ENCODE measurements at places on chromosomes 3 and 15.

- no peak for DNase-seq
Measured at GRCh38 chr3:16028604-16029003, 145.9 kb upstream of the GALNT15 start.

DNA sequence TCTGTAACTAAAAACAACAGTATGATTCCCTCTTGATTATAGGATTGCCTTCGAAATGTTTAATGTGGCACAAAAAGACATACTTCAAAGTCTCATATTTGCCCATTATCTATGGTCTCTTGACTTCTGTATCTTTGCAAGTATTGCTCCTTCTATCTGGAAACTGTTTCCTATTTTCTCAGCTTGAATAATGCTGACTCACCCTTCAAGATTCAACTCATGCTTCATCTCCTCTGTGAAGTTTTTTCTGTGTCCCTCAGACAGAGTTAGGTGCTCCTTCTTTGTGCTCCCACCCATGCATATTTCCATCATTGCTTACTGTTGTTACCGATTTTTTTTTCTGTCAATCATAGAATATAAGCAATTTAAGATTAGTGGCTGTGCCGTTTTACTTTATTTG lies 192.8 kb upstream of the ROBO1 start:
- DNase-seq = no peak

DNA sequence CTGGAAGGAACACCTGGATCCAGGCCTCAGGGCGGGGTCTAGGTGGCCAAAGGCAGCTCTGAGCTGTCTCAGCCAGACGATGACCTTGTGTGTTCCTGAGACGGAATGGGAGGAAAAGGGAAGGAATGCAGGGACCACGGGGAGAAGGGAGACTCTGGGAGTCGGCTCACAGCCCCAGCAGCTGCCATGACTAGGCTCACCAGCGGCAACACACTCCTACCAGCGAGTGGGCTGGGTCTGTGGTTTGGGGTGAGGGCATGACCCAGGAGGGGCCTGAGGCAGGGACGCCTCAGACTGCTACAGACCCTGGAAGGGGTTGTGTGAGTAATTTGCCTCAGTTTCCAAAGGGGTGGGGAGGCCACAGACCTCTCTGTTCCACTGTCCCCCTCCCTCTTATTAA lies 19.8 kb downstream of the IQSEC1 start:
- DNase-seq = no peak

GRCh38 chr15:82093774-82094211 lies 48.0 kb upstream of the MEX3B start:
- DNase-seq = no peak

- no peak for DNase-seq
Measured at GRCh38 chr3:42731476-42732195, 29.0 kb upstream of the HHATL start.

DNA sequence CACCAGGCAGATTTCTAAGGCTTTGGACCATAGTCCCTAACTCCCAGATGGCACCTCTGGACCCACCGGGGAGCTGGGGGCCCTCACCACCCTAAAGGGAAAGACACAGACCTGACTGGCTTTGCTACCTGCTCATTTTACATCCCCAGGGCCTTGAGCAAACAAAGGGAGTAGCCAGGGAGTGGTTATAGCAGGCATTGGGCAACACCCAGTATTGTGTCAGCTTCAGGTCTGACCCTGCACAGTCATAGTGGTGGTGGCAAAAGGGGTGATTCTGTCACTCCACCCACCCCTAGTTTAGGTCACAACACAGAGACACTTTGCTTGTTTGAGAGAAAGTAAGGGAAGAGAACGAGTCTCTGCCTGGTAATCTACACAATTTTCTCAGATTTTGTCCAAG lies 352.5 kb downstream of the DIPK2A start:
- DNase-seq = no peak

DNA sequence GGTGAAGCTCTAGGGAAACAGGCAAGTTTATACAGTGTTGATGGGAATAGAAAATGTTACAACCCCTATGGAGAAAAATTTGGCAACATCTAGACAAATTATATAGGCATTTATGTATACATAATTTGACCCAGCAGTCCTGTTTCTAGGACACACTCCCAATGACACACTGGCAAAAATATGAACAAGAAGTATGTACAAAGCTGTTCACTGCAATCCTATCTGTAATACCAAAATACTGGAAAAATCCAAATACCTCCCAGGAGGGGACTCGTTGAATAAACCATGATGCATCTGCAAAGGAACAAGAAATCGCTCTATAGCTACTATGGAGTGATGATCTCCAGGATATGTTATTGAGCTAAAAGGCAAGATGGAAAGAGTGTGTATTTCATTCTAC lies 8.5 kb downstream of the BFSP2 start:
- DNase-seq = no peak

GRCh38 chr3:107981471-107982111 lies 109.2 kb downstream of the CD47 start:
- peak; percentile 98 for DNase-seq

- no peak for DNase-seq
Measured at GRCh38 chr3:98809557-98809956, 46.4 kb downstream of the ST3GAL6 start.

DNA sequence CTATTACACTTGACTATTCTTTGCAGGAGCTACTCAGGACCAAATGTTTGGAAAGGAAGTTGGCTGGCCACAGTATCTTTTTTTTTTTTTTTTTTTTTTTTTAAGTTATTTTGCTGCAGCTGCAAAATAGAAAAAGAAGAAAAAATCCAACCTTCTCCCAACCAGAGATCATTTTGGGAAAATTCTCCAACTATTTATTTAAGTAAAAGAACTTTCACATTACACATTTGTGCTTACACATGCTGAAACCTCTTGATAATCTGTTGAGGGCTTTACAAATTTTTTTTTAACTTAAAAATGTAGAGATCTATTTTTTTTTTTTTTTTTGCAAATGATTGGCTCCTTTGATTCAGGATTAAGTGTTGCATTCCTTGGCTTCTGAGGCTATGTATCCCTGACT lies 148.0 kb downstream of the POLR2M start:
- DNase-seq = no peak

GRCh38 chr15:52115598-52116427 lies 3.2 kb upstream of the BCL2L10 start:
- DNase-seq = no peak

GRCh38 chr15:91790836-91791235 lies 62.7 kb upstream of the SLCO3A1 start:
- no peak for DNase-seq

DNA sequence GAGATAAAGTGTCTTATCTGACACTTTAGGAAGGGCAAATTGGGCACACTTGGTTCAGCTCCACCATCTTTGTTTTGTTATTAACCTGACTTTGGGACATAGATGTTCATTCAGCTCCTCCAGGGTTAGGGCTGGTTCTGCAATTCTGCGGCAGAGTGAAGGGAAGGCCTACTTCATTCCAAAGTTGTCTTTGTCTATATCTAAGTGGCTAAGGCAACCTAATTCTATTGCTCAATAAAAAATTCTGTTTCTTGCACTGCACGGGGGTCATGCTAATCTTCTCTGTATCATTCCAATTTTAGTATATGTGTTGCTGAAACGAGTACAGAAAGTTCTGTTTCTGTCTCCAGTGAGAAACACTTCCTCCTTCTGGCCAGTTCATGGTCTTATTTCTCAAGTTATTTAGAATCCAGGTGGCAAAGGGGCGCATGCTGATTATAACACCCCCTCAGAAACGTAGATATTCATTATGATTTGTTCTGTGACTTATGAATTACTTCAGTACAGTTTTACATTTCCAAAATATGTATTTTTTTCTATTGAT lies 53.5 kb downstream of the PFN2 start:
- DNase-seq = no peak

DNA sequence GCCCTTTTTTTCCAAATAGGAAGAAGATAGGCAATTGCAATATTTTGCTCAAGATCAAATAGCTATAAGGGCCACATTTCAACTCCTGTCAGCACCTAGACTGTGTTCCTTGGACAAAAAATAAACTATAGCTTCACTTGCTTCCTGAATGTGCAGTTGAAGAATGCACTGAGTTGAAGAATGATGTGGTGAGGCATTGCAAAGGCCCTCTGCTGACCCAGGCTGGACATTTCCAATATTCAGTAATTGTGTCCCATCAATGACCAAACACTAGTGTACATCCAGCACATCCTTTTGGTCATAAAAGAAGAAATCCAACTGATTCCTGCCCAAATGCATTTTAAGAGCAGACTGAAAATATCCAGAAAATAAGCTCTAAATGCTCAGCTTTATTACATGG lies 424.8 kb upstream of the TGFBR2 start:
- no peak for DNase-seq

- no peak for DNase-seq
Measured at GRCh38 chr3:11230125-11230524, 42.1 kb upstream of the ATG7 start.

DNA sequence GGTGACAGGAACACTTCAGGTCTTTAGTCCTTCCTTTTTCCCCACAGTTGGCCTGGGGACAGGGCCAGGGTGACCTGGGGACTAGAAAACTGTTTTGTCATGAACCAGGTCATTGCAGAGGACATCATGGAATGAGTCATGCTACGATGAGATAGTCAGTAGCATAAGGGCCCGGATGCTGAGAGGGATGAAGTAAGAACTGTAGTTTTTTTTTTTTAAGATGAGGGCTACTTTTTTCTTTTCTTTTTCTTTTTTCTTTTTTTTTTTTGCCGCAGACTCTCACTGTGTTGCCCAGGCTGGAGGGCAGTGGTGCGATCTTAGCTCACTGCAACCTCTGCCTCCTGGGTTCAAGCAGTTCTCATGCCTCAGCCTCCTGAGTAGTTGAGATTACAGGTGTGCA lies 8.0 kb downstream of the MAP2K5 start:
- DNase-seq = no peak

- no peak for DNase-seq
Measured at GRCh38 chr3:95721938-95722337, 1092.5 kb upstream of the EPHA6 start.

- no peak for DNase-seq
Measured at GRCh38 chr3:107347751-107348150, 29.5 kb upstream of the CCDC54 start.

DNA sequence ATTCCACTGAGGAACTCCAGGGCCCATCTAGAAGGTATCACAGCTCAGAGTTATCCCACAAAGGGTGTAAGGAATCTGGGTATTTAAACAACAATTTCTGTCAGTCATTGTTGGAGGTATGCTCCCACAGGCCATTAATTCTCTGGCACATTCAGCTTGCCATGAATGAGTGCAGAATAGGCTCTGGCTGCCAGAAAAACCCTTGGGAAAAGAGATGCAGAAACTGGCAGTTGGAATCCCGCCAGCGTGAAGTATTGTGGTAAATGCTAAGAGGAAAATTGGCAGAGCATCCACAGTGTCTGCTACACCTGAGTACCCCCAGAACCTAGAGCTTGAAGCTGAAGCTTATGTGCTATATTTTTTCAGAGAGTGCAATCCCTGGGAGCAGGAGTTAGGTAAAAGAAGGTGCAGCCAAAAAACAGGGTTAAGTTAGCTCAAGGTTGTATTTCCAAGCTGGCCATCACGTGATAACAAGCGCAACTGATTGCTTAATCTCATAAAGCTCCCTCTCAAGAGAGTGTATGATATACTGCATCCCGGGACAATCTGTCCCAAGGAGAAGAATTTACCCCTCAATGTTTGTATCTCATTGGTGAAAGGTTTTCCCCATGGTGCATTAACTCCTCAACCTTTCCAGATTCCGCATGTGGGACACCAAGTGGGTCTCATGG lies 94.2 kb upstream of the ACP3 start:
- no peak for DNase-seq

DNA sequence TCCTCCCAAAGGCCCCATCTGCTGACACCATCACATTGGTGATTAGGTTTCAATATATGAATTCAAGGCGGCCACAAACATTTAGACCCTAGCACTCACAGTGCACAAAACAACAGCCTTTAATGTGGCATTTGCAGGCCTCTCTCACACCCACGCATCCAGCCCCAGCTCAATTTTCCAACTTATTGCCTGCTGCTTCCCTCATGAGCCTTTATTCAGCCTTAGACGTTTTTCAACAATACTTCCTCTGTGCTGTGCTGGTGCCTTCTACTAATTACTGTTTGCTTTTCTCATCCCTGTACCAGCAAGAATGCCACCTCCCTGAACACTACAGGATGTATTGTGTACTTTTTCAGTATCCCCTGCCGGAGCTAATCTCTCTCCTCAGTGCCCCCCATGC lies 334.6 kb downstream of the GABRB3 start:
- no peak for DNase-seq

- no peak for DNase-seq
Measured at GRCh38 chr15:66296186-66296585, 2.8 kb downstream of the DIS3L start.

- no peak for DNase-seq
Measured at GRCh38 chr3:133188996-133189395, 150.8 kb downstream of the TMEM108 start.

GRCh38 chr3:186646106-186646505 lies 5.9 kb downstream of the FETUB start:
- no peak for DNase-seq

DNA sequence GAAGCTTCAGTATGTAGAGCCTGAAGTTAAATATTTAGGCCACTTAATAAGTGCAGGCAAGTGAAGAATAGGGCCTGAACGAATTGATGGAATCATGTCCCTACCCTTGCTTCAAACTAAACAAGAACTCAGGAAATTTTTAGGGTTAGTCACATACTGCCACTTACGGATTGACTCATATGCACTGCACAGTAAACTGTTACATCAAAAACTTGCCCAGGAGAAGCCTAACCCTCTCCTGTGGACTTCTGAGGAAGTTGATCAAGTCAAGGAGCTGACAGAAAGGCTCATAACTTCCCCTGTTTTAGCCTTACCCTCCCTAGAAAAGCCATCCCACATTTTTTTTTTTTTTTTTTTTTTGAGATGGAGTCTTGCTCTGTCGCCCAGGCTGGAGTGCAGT lies 20.6 kb upstream of the KBTBD12 start:
- DNase-seq = no peak

DNA sequence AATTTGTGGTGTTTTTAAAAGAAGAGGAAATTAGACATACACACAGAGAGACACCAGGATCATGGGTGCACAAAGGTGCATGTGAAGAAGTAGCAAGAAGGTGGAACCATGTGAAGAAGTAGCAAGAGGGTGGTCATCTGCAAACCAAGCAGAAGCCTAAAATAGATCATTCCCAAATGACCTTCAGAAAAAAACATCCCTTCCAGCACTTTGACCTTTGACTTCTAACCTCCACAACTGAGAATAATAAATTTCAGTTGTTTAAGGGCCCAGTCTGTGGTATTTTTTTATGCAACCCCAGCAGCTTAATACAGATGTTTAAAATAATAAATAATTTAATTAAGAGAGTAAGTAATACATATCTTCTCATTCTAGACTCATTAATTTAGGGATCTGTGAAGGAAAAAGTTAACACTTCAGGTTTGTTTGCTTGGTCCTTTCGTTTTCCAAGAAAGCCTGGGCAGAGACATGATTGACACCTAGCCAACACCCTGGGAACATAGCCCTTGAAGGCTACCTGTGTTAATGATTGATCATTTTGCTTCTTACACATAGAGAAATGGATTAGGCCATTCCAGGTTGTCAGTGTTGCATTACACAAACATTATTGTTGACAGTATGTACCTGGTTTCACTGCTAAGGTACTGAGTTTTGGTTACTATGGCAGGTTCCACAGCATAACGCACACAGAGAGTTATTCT lies 1331.2 kb upstream of the GBE1 start:
- no peak for DNase-seq
